ENCODE measurements at places on chromosomes 13 and 19.
A peak's percentile ranks its signal among the peaks of the same experiment; 100 is the strongest.

DNA sequence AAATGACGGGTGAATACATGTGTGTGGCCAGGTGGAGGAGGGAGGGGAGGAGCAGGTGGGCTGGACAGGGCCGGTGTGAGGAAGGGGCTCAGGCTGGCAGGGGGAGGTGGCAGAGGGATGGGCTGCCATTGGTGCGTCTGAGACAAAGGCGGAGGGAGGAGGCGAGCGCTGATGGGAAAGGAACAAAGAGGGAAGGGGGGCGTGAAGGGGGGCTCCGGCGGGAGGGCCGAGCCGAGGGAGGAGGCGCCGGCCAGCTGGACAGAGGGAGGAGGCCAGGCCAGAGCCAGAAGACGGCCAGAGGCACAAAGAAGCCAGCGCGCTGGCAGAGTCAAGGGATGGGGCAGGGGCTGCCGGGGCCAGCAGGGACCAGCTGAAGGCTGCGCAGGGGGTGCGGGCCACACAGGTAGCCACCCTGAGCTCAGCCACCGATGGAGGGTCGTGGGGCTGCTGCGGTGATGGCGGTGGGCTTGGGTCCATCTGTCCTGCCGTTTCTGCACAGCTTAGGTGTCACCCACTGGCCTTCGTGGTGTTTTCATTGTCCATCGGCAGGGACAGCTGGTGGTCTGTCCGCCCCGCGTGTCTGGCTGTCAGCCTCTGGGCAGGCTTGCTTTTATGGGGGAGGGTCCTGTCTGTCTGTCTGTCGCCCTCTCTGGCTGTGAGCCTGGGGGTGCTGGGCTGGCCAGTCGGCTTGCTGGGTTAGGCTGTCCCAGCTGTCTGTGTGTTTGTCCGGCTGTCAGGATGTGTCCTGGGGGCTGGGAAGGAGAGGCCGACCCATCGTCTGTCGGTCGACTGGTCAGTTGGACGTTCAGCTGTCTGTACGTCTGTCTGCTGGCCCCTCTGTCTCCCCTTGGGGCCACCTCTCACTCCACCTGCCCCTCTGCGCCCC is 2.2 kb downstream of the APC2 start:
- DNase-seq: no peak

DNA sequence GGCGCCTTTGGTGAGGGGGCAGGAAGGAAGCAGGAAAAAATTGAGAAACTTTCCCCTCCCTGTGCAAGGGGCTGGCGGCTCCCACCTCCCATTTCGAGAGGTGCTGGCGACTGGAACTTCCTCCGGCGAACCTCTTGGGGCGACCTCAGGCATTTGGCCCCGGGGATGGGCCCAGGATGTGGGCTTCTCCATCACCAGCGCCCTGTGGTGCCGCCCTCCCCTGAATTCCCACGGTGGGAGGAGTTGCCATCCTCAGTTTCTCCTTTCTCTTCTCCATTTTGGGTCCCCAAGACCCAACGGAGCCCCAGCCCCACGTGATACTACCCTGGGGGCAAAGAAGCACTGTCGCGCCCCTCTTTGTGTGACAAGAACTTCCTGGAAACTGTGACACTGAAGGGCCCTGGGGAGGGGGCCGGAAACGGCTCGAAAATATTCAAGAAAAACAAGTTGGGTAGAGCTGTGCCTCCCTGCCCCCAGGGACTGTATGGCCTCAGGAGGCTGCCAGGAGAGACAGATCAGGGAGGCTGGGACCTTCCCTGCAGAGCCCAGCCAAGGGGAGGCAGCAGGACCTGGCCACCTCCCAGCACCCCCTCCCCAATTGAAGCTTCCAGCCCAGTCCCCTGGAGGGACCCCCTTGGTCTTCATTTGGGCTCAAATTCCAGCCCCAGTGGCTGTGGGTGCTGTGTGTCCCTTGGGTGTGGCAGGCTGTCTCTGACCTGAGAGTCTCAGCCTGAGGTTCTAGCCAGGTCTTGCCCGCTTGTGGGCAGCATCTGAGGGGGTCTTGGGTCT is 16.2 kb upstream of the AP1M2 start:
- DNase-seq: peak; percentile 46

GRCh38 chr13:98285317-98285716 is 108.2 kb upstream of the RNF113B start:
- peak; percentile 54 for DNase-seq

GRCh38 chr19:10797541-10798256 is 38.3 kb downstream of the TMED1 start:
- DNase-seq: no peak

DNA sequence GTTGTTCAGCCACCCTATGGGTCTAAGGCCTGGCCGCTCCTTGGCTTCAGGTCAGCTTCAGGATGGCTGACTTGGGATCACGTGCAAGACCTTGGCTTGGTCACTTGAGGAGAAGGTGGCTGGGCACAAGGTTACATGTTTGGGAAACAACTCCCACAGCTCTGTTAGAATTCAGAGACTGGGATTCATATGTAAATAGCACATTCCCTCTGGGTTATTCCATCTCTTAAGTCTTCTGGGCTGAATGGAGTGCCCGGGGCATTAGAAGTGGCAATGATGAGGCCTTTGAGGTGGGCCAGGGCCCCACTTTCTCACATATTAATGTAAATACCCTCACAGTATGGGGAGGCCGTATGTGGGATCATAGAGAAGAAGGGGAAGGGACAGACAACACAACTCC is 150.9 kb downstream of the EFNB2 start:
- no peak for DNase-seq

- no peak for DNase-seq
Measured at GRCh38 chr13:46544208-46544607, 8.8 kb upstream of the LRCH1 start.

DNA sequence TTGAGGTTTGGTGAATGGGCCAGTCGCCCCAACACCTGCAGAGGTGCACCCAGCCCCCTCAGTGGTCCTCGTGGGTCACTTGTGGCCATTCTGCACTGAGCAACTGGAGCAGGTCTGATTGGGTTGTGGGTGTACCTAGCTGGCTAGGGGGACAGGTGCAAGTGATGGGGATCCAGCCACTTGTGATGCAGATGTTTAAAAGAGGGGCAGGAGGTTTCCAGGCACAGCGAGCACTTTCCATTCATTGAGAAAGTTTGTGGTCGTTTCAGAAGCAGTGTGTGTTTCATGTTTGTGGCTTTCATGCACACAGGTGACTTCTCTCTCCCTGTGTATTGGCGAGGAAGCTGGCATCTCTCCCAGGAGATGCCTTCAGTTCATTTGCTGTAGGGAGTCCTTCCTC is 34.7 kb downstream of the TSSK6 start:
- no peak for DNase-seq

DNA sequence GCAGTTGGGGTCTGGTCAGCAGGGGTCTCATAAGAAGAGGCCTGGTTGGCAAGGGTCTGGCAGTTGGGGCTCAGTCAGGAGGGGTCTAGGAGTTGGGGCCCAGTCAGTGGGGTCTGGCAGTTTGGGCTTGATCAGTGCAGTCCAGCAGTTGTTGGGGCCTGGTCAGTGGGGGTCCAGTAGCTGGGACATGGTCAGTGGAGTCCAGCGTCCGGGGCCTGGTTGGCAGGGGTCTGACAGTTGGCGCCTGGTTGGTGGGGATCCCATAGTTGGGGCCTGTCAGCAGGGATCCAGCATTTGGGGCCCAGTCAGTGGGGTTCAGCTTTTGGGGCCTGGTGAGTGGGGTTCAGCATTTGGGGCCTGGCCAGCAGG is 60.5 kb upstream of the TPM4 start:
- DNase-seq: no peak

DNA sequence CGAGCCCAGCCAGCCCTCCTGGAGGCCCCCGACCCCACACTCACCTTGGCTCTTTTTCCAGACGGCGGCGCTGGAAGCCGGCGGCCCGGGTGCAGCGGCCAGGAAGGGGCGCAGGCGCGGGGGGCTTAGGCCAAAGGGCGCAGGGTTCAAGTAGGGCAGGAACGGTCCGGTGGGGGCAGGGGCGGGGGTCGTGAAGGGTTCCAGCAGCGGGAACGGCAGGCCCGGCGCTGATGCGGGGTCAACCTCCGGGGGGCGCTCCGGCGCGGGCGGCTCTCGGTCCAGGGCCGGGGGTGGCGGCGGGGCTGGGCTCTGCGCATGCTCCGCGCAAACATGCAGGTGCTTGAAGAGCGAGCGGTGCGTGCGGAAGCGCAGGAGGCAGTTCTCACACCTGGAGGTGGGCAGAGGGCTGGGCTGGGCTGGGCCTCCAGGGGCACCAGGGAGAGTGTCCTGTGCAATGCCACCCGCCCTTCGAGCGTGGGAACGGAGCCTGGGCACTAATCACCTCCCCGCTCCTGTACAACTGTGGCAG is 2.3 kb downstream of the ZNF414 start:
- no peak for DNase-seq

DNA sequence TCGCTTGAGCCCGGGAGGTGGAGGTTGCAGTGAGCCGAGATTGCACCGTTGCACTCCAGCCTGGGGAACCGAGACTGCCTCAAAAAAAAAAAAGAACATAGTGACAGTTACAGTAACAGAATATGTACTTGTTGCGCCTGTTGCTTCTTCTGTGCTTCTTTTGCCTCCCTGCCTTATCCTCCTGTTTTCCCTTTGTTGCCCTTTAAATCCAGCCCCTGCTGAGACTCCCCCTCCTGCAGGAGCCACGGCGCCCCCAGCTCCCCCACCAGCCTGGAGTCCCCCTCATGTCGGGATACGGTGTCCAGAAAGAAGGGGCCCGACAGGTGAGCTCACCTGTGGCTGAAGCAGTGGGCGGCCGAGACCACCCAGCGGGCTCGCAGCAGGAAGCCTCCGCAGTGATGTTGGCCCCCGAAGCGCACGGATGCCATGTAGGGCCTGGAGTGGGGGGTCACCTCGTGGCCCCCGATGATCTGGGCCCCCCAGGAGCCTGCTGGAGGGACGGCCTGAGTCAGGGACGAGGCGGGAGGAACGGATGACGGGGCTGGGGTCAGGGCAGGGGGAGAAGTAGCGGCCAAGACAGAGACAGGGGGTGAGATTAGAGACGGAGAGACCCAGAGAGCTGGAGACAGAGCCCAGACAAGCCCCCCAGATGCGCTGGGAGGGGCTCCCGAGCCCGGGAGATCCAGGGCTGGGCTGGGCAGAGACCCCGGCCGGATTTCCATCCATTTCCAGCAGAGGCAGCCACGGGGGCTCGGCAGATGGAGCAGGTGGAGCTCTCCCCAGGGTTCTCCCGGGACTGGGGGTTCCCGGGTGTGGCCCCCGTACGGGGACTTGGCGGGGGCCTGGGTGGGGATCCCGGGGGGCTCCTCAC is 536 bp downstream of the PRSS57 start:
- no peak for DNase-seq

- DNase-seq: peak; percentile 94
Measured at GRCh38 chr13:105602956-105603670, 932.3 kb downstream of the EFNB2 start.

DNA sequence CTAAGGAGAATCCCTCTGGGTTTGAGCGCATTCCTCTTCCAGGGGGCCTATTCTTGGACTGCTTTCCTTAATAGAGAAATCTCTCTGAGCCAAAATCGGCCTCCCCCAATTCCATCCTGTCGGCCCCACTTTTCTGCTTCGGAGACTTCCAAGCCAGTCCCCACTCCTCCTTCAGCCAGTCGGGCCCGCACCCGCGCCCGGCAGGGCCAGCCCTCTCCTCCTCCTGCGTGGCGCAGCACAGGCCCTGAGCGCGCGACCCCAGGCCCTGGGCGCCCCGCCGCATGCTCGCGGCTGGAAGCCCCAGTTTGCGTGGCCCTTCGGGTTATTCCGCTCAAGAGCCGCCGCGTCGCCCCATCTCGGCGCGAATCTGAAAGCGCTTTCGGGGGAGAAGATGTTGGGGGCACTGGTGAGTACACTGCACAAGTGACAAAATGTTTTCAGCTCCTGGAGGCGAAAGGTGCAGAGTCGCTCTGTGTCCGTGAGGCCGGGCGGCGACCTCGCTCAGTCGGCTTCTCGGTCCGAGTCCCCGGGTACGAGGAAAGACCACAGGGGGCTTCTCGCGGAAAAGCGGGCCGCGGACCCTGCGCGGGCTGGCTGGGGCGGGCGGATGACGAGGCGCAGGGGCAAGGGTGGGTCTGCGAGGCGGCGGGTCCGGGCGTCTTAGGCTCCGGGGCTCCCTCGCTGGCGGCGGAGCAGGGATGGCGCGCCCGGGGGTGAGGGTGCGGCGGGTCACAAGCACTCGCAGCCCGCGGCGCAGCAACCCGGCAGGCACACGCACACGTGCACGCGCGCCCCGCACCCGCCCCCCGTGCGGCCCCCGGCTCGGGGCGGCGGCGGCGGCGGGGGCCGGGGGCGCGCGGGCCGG is at the start of gene IL17D:
Gene IL17D, plus strand, starts transcription at position 785 of the 865 bp plus-strand sequence. CDS start 303 bp downstream, outside the sequence.
- DNase-seq: peak; percentile 21

GRCh38 chr13:48571126-48571913 is 38.4 kb upstream of the RCBTB2 start:
- DNase-seq: peak; percentile 87

DNA sequence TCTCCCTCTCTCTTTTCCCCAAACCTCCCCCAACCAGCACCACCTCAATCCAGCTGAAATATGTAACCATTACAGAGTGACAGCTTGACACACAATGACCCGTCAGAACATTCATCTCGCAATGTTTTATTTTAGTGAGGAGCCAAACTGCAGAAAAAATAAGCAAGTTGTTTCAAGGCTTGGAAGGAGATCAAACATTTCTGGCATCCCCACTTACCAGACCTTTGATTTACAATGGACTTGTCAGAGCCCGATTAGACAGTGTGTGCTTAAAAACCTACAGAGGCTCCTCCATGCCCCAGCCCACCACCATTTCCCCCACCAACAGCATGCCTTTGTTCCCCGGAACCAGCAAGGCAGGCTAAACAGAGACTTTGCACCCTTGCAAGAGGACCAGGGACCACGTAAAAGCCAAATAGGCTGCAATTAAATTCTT is 382.8 kb upstream of the ZNF507 start:
- peak; percentile 97 for DNase-seq

GRCh38 chr13:110698689-110699088 is 7.2 kb downstream of the CARS2 start:
- no peak for DNase-seq

GRCh38 chr13:61410669-61411297 is 4.9 kb downstream of the PCDH20 start:
- peak; percentile 32 for DNase-seq

GRCh38 chr13:66159511-66159910 is 1070.6 kb downstream of the PCDH9 start:
- peak; percentile 70 for DNase-seq

DNA sequence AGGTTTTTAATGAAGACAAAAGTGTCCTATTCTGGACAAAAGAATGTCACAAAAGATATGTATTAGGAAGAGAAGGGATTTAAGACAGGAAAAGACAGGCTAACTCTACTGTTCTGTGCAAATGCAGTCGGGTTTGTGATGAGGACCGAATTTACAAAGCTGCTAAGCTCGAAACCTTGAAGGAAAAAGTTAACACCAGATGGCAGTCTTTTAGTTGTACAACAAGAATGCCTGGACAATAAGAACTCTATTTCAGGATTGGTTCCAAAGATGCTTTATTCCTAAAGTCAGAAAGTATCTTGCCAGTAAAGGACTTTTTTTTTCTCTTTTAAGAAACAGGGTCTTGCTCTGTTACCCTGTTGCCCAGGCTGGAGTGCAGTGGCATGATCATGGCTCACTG is 51.1 kb downstream of the HS6ST3 start:
- DNase-seq: peak; percentile 23

DNA sequence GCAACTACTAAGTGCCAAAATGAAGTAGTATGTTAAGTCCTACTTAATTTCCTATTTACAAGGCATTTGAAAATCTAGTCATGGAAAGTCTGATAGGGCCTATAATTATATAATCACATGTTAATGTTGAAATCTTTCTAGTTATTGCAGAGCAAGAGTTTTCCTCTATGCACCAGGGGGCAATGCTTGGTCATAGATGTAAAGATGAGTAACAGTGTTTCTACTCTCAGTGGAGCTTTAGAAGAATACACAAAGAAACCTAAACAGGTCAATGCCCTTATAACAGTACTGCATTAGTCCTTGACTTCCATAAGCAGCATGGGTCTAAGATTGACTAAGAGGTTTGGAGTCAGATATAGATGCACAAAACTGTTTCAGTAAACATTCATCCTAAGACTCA is 218.7 kb downstream of the KCTD12 start:
- DNase-seq: peak; percentile 59

GRCh38 chr19:45641274-45642105 is 2.3 kb upstream of the EML2 start:
- peak; percentile 77 for DNase-seq
